Stimulated activated CD4-positive, alpha-beta T cell treated with anti-CD3 and anti-CD28 coated beads, Interleukin-1b, Interleukin-23, amount 100 ng/mL, for 1 hour (primary cell): ENCODE measurements at places on chromosomes 4 and X.

DNA sequence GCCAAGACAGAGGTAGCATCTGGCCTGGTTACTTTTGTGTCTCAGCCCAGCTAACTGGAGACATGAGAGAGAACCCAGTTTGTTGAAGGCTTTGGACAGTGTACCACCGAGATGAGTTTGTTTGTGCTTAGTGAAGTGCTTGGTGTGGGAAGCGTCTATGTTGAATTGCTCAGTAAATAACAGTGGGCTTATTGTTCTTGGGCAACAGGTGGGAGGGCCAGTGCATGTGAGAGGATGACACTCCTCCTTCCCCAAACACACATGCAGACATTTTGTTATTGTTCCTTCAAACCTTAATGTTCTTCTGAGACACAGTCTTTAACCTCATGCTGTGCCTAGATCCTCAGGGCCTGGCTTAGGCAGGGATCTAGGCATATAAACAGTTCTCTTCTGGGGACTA, 39.7 kb downstream of the MSN start:
- no peak for DNase-seq

GRCh38 chrX:143466130-143466529, 51.1 kb downstream of the SPANXN3 start:
- no peak for DNase-seq

DNA sequence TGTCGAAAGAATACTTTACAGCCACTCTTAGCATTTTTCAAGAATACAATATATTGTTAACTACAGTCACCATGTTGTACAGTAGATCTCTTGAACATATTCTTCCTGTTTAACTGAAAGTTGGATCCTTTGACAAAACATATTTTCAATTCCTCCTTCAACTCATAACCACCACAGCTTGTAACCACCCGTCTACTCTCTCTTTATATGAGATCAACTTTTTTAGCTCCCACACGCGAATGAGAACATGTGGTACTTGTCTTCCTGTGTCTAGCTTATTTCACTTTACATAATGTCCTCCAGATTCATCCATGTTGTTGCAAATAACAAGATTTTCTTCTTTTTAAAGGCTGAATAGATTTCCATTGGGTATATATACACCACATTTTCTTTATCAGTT, 338.3 kb upstream of the IGFBP7 start:
- DNase-seq: no peak

DNA sequence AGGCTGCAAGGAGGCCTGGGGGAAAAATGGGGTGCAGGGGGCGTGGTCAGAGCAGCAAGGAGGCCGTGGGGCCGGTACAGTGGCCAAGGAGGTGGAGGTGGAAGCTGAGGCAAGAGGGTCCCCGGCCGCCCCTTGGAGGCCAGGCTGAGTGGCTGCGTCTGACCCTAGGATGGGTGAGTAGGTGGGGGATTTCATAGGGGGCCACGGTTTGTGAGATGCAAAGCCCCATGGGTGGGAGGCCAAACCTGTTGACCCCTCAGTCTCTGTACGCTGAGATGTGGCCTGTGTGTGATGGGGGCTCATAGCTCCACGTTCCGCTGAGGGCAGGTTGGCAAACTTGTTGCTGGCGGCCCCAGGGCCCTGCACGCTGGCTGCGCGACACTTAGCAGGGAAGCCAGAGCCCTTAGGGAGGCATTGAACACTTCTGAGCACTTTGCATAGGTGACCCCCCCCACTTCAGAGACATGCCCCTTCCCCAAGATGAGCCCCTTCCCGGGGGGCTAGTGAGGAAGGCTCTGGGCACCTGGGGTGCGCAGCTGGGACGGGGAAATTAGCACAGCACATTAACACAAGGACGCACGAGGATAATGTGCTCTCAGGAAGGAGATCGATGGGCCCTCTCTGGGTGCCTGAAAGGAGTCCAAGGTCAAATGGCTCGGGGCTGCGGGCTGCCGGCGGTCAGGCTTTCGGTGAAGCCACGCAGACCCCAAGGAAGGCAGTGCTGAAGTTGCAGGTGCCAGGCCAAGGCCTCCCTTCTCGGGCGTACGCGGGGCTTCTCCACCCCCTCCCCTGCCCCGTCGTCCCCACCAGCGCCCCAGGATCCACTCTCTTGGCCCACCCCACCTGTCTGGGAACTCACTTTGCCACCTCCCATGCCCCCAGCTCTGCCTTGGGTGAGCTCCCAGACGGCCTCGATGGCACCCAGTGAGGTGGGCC, 107.4 kb downstream of the HMX1 start:
- no peak for DNase-seq

GRCh38 chrX:630007-630611, 482 bp upstream of the SHOX start:
- DNase-seq: no peak

GRCh38 chr4:163157157-163157556, 9.5 kb downstream of the NAF1 start:
- DNase-seq: no peak

DNA sequence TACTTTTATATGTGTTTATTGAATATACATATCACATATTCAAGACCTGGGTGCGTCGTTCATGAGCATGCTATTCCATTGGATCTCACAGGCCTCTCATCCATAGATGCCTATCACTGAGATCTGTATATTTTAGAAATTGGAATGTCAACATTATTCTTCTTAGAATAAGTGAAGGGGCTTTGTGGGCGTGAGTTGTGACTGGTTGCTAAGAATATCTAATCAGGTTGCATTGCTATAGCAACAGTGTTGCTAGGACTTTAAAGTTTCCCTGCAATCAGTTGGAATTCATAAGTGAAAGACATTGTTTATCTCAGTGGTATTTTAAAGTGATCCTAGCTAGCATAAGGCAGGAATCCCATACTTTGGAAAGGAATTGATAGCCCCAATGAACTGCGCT, 36.7 kb upstream of the ANK2 start:
- no peak for DNase-seq

- no peak for DNase-seq
Observed at GRCh38 chr4:127400731-127401346, 231.9 kb upstream of the INTU start.

GRCh38 chr4:139200102-139200501, 23.1 kb upstream of the ELF2 start:
- DNase-seq: no peak

DNA sequence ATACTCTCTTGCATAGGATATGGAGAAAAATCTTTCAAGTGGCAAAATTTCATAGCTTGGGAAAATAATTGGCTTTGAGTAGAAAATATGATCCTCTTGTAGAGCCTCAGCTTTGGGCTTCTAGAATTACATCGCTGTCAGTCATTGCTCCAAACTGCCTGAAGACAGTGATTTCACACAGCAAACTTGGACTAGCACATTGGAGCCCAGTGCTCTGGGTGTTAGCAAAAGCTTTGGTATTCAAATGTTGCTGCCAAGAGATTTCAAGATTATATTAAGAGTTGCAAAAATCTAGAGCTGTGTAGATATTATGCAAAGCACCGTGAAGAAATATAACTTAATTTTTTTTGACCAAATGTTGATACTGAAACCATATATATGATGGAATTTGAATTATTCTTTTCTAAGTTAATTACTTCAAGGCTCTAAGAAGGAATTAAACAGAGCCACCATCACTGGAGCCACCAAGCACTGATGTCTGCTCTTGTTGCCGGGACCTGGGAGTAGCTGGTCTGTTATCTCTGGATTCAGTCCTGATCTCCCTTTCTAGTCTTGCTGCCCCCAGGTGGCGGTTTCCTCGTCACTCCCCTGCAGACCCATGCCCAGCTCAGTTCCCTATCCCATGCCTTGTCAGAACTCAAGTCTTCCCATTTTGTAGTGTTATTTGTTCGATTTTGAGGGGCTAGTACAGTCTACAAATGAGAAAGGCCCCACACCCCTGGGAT, 260.7 kb upstream of the SFRP2 start:
- no peak for DNase-seq

DNA sequence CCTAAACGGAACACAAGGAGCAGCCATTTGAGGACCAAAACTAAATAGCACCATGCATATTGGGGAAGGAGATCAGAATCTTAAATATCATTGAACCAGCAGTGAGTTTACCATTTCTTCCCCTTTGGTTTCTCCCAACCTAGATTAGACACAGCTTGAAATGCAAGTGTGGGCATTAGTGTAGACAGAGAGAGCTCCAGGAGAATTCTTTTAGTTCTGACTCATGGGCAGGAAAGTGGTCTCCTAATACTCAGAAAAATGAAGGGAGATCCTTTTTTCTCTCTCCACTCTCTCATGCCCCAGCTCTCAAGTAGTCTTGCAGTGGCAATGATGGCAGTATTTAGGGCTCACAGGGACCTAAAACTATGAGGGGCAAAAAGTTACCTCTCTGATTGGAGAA, 567.9 kb downstream of the INPP4B start:
- DNase-seq: no peak

DNA sequence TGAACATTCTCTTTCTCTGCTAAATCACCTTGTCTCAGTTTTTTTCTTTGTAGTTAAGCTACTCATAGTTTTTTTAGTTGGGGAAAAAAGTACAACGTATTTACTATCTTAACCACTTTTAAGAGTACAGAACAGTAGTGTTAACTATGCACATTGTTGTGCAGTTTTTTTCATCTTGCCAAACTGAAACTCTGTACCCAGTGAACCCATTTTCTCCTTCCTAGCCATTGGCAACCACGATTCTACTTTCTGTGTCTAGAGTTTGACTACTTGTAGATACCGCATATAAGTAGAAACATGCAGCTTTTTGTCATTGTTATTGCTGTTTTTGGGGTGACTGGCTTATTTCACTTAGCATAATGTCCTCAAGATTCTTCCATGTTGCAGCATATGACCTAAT, 10.0 kb downstream of the N4BP2 start:
- no peak for DNase-seq

- DNase-seq: no peak
Observed at GRCh38 chr4:121126449-121127006, 37.6 kb downstream of the TNIP3 start.

DNA sequence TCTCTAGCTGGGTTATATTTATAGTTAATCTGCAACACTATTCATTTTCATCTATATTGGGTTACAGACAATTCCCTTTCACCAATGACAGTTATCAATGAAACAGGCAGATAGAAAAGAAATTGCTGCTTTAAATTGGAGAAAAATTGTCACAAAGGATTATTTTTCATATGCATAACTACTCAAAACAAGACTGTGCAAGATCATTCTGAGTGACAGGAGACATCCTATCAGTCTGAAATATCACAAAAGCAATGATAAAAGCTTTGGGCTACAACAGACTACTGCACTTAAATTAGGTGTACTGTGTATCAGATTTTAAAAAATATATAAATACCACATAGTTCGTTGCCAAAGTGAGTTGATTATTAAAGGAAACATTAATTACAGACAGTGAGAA, 722.6 kb downstream of the ARAP2 start:
- DNase-seq: no peak

DNA sequence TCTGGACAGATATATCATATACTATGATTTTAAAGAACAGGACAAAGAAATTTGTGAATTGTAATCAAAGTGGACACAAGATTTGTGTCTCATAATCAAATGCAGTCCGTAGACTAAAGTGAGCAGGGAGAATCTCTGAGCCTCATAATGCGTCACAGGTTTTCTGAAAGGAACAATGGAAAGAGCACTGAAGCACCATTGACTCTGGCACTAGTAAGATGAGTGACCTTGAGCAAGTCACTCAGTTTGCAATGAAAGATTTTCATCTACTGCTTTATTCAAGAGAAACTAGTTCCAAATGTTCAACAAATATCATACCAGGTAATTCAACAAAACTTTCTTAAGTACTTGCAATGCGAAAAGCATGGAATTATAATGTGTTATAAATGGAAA, 315.3 kb downstream of the MAPK10 start:
- DNase-seq: no peak

- DNase-seq: no peak
Observed at GRCh38 chr4:129751646-129752045, 655.7 kb downstream of the C4orf33 start.

DNA sequence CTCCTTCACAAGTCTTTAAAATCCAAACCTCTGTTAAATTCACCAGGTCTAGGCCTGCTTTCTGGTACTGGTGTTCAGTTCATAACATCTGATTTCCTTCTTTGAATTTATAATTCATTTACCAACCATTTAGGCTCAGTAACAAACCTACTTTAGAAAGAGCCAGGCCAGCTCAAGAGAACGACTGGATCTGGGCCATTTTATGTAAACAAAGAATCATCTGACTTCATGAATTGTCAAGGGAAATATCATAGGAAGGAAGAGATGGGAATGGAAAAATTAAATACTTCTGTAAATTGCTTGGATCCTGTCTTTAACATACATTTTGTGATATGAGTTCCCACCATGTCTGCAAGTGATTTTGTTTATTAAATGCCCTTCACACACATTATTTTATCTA, 36.5 kb downstream of the DCHS2 start:
- DNase-seq: no peak

- no peak for DNase-seq
Observed at GRCh38 chr4:146916479-146917076, 29.1 kb downstream of the TTC29 start.

- DNase-seq: no peak
Observed at GRCh38 chr4:110130576-110131358, 67.6 kb downstream of the ELOVL6 start.

GRCh38 chr4:40586034-40586433, 43.6 kb downstream of the RBM47 start:
- DNase-seq: no peak

DNA sequence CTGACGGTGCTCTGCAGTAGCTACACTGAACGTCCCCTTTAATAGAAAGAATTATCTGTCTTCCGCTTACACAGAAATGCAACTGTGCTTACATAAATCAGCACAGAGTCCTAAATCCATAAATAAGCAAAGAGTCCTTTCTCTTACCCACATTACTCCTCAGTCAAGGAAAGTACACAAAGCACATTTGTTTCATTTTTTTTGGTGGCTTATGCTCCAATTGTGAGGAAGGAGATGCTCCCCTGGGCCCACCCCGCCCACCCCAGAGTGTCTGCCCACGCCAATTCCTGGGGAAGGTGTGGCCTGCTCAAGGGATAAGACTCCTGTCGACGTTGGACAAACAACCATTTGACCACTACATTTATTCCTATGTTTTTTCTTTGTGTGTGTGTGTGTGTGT, 53.8 kb downstream of the CPLX1 start:
- no peak for DNase-seq

GRCh38 chr4:72817012-72817411, 248.0 kb upstream of the ADAMTS3 start:
- DNase-seq: no peak
